Activated CD4-positive, alpha-beta T cell treated with anti-CD3 and anti-CD28 coated beads, Interleukin-2, Interleukin-6, amounts not matched to agents 100 ng/mL and 50 ng/mL, durations not matched to agents 16 hours and 8 hours (primary cell): ENCODE measurements at places on chromosomes 4 and X.

GRCh38 chr4:74023709-74024108 lies 14.8 kb downstream of the CXCL3 start:
- DNase-seq = no peak

DNA sequence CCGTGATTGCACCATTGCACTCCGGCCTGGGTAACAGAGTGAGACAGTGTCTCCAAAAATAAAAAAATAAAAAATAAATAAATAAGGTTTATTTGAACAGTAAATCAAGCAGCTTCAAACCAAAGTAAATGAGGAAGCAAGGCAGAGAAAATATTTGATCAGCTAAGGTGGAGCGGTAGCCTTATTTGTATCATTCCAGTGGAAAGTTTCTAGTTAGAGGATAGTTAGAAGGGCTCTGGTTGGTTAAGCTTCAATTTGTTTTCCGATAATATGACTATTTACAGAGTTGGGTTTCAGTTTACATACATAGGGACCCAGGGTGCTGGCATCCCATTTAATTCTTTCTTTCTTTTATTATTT lies 21.8 kb upstream of the OPHN1 start:
- DNase-seq = no peak

GRCh38 chr4:69518102-69518501 lies 22.4 kb upstream of the UGT2B4 start:
- DNase-seq = no peak

GRCh38 chrX:155127465-155127864 lies 56.2 kb downstream of the BRCC3 start:
- no peak for DNase-seq

DNA sequence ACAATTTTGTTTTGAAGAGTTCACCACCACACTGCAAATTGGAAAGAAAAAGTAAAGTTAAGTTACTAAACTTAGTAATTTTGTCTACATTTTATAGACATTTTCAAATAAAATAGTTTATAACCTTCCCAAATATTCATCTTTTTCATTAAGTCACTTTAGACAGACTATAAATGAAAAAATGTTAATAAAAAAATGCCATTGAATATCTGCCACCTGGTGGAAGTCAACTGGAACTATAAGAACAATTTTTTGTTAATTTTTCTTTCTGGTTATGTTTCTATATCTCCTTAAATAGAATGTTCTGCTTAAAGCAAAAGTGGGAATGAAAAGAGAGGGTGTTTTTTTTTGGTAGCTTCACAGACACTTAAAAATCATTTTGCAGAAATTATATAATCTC lies 534.4 kb upstream of the PCDH10 start:
- DNase-seq = no peak

- no peak for DNase-seq
These were observed 47.6 kb downstream of the NHSL2 start for GRCh38 chrX:71958281-71958675.

DNA sequence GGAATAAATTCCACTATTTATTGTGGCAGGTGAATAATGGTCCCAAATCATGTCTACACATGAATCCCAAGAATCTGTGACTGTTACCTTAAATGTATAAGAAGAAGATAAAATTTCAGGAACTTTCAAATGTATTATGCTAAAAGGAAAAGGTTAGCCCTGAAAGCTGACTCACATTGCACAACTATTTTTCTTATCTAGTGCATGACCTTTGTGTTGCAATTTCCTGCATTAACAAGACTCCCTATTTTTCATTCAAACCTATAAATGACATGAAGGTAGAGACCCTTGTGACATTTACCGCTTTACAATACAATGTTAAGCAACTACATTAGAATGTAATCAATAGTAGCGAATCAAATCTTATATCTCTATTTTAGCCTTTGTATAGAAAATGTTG lies 36.7 kb downstream of the UBQLN2 start:
- no peak for DNase-seq

DNA sequence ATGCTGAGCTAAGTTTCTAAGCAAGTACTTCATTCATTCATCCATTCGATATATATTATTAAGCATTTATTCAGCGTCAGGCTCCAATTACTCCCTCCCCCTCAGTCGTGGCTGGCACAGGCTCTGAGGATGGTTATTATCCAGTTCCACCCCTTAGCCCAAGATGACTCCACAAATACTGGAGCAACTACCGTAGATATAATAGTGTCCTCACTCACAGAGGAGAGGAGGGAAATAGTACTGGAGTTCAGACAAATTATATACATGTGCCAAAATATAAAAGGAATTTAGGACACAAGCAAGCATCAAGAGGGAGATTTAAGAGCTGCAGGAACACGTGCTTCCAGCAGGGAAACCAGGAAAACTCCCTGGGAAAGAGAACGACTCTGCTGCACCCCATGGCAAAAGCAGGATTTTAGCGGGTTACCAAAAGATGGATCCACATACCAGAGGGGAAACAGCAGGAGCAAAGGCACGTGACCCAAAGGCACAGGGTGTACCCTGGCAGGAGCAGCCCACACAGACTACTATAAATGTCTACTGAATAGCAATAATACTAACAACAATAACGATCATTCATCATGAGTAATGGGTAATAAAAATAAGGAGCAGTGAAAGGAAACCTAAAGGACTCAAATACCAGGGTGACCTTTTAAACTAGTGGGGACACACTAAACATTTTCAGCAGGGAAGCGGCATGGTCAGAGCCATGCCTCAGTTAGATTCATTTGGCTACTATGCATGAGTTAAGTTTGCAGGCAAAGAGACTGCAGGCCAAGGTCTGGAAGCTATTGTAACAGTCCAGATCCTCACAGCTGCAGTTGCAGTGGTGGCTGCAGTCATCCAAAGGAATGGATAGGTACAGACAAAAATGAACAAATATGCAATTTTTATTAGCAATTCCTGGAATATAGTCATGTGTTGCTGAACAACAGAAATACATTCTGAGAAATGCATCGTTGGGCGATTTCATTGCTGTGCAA lies 153.7 kb downstream of the APBB2 start:
- DNase-seq = no peak

GRCh38 chr4:118969359-118969758 lies 80.7 kb downstream of the SYNPO2 start:
- DNase-seq = no peak

GRCh38 chr4:47882228-47882627 lies 32.2 kb downstream of the NFXL1 start:
- no peak for DNase-seq

- DNase-seq = peak; percentile 36
These were observed 107.5 kb upstream of the RPL34 start for GRCh38 chr4:108512615-108513505.

DNA sequence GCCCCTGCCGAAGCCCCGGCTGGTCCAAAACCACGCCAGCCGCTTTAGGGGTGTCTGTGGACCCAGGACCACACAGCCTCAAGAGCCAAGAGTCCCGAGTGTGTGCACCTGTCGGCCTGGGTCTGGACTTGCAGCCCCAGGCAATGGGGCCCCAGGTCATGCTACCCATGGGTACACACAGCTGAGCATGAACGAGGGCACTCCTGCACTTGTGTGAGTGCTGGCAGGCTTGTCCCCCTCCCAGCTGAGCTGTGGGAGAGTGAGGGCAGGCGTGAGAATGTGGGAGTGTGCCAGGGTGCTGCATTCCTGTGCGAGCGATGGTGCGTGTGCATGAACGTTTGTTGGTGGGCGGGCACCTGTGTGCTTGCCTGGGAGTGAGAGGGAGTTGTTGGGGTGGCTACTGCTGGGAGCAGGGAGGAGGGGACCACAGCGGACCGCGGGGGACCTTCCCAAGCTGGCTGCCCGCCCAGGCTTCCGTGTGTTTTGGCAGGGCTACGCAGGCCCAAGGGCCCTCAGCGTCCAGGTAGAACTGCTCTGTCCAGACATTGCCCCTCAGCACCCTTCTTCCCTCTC lies 30.8 kb downstream of the BLOC1S4 start:
- no peak for DNase-seq

DNA sequence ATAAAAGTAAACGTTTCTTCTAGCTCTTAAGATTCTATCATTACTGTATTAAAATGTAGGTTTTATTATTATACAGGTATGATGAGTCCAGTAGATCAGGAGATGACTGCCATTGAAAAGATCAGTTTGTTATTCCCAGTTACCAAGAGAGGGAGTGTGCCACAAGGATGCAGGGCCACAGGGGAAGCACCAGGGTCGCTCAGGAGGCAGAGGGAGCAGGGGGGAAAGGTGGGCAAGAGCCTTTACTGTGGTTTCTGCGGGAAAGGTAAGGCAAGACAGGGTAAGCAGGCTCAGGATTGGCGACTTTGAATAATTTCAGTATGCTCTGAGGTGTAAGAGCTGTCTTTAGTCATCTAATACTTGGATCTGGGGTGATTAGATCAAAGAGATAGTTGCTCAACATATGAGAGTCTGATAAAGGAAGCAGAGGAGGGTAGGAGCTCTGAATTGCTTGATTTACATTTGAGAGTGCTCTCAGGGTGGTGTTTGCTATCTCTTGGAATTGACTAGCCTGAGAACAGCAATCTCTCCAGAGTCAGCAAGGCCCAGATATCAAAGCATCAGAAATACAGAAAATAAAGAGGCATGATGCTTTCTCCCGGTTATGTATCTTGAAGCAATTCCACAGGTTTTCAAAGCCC lies 86.0 kb downstream of the NDST3 start:
- no peak for DNase-seq

- DNase-seq = no peak
These were observed 276.6 kb downstream of the BCOR start for GRCh38 chrX:39820938-39821708.

DNA sequence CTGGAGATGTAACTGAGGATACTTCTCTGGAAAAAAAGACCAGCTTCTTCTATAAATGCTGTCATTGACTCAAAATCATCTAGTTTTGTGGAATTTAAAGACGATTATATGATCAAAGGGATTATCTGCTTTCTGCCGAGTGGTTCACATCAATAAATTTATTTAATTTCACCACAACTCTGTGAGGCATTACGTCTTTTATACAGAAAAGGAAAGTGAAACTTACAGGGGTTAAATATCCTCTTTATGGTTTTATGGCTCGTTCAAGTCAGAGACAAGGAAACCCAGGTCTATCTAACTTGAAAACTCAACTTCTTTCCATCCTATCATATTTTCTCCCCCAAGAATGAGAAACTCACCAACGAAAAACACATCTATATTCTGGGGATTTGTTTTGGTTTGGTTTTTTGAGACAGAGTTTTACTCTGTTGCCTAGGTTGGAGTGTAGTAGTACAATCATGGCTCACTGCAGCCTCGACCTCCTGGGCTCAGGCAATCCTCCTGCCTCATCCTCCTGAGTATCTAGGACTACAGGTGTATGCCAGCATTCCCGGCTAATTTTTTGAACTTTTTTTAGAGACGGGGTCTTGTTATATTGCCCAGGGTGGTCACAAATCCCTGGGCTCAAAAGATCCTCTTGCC lies 377.9 kb upstream of the EMCN start:
- DNase-seq = peak; percentile 20

DNA sequence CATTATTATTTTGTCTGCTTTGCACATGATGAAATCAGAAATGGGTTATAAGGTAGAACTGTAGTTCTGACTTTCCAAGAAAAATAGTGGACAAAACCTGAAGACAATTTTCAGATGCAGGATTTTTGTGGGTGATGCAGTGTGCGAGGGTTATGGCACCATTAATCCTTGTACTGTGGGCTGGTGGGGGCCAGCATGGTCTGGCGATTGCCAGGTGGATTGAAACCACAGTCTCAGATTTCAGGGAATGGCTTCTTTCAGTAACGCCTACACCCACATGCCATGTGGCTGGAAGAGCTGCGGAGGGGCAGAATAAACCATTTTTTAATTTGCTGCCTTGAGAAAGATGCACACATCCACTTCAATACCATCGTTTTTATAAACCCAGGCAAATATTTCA lies 150.5 kb downstream of the ARSF start:
- no peak for DNase-seq

DNA sequence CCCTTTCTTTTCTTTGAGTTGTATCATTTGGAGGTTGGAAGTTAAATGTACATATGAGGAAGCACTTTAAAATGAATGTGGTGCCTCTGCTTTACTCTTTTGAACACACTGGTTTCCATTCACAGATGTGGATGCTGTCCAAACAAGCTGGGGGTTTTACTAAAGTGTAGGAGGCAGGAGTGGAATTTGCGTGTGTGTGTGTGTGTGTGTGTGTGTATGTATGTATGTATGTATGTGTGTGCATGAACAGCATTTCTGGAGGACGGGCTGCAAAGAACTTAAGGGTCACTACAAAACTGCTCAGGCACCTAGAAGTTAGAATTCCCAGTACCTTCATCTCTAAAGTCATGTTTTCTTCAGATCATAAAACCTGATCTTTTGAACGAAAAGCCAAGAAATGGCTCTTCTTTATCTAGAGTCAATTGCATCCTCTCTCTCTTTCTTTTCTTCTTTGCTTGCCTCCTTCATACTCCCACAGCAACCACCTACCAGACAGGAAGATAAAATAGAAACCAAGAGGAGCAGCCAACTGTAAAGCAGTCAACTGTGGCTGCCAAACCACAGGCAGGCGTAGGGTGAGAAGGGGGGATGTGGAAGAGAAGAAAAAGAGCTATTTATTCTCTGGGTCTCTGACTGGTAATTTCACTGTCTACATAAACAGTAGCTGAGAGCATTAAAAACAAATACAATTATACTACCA lies 177.0 kb upstream of the RASGEF1B start:
- DNase-seq = peak; percentile 58

DNA sequence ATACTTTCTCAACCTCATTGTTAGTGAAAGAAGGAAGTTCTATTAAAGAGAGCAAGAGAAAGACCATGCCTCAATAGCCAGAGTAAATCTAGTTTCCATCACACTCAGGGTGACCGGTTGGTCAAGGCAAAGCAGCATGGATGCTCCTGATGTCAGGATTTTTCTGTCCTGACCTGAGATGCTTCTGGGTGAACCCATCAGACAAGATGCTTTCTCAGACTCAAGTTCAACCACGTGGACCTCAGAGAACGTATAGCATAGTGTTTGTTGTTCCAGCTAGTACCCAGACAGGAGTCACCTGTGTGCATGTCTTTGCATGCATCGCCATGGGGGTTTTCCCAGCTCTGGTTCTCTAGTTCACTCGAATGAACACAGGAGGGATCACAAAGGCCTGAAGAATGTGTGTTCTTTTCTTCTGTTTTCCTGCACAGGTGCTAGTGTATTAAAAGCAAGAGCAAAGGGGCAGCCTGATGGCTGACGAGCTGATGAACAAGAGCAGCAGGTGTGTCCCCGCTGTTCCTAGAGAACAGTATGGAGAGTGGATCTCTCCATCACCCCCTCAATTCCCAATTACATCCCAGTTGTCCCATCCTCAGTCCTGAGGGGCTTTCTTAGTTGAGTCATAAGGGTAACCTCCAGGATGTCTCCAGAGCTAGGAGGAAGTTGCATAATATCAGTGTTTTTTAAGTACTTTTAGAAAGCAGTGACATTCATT lies 110.5 kb upstream of the ENPP6 start:
- DNase-seq = peak; percentile 40
